ENCODE measurements at places on chromosomes 16 and 17. TPM values are rescaled to one million over a fixed set of nuclear protein-coding genes. Genes with fewer than 3 reads are reported as not detected.

DNA sequence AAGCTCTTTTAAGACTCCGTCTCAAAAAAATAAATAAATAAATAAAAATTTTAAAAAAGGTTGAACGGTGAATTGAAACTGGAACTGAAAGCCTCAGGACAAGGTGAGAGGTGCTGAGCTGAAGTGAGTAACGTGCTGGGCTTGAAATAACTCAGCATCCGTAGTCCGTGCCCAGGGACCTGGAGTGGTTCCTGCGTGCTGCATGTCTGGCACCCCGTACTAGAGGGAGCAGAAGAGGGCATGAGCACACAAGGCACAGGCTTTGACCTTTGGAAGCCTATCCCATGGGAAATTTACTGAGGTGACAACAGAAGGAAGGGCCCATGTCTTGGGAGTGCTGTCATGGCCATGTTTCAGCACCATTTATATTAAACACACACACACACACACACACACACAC is 4.5 kb upstream of the MEIOB start:
- no peak for DNase-seq

The ABCC11 gene
- 0.17 TPM for total RNA-seq

GRCh38 chr16:75647492-75648264 is at the start of the genes KARS1 and TERF2IP:
Gene KARS1, minus strand, starts transcription at chr16:75647665. Its CDS starts 26 bp downstream, at chr16:75647639.
Gene TERF2IP, plus strand, starts transcription at chr16:75647773. Its CDS starts 110 bp downstream, at chr16:75647883.
- DNase-seq: peak; percentile 91

GRCh38 chr16:75048530-75048929 is 49.7 kb downstream of the ZNRF1 start:
- DNase-seq: peak; percentile 60

GRCh38 chr17:21143695-21144094 is 16.9 kb downstream of the DHRS7B start:
- DNase-seq: no peak

The BBS2 gene
- 84.9 TPM for total RNA-seq

DNA sequence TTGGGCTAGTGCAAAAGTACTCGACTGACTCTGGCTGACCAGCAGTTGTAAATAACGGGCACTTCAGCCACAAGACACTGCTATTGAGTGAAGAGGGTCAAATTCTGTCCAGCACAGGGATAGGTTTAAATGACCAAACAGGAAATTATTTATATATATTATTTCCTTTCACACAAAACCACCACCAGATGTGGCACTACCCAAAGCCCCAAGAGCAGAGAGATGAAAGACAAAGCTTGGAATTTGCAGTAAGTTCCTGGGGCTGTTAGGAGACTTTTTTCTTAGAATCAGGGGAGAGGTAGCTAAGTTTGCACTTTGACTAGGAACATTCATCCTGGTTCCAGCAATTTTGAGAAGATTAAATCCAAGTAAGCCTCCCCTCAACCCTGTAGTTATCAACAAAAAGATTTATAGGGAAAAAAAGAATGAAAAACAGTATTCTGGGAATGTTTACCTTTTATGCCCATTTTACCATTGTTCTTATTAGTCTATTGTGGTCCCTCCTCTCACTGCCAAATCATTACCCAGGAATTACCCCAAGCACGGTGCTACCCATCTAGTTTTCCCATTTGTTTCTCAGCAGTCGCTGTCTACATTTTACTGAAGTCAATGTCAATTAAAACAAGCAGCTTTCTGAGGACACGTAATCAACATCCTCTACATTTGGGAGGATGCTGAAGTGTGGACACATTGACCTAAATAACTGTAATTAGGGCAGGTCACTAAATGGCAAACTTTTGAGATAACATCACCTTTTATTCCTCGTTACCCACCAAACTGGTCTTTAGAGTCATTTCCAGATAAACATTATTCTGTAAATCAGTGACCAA is 43.5 kb downstream of the GRB7 start:
- DNase-seq: no peak

DNA sequence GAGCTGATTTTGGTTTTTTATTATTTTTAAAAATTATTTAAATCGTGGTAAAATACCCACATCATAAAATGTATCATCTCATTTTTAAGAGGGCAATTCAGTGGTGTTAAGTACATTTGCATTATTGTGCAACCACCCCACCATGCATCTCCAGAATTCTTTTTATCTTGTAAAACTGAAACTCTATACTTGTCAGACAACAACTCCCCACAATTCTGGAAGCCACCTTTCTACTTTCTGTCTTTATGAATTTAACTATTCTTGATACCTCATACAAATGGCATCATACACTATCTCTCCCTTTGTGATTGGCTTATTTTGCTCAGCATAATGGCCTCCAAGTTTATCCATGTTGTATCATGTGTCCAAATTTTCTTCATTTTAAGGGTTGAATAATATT is 97.9 kb downstream of the HS3ST3B1 start:
- DNase-seq: no peak

DNA sequence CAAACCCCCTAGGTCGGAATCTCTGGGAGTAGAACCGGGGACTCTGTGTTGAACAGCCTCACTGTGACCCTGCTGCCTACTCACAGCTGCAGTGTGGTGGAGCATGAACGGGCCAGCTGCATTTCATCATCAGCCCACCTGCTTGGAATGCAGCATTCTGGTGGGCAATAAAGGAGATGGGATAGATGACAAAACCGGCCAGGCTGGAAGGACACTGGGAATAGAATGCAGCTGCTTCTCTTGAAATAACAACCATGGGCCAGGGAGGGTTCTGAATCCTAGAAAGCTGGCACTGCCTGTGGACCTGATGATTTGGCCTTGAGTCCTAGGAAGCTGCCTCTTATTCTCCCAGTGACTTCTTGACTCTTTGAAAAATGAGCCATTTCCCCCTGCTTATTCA is 23.5 kb downstream of the CFAP97D1 start:
- no peak for DNase-seq

GRCh38 chr16:88062341-88063210 is 111.3 kb downstream of the BANP start:
- DNase-seq: peak; percentile 73

The CDK3 gene
- total RNA-seq: 1.3 TPM
